ENCODE measurements at places on chromosomes 1 and 21. TPM values are rescaled to one million over a fixed set of nuclear protein-coding genes. Genes with fewer than 3 reads are reported as not detected.

SH2D5 gene
- total RNA-seq = 17.5 TPM

FLG2 gene
- total RNA-seq = not detected

RGS4 gene
- total RNA-seq = 20.8 TPM

RCSD1 gene
- 0.21 TPM for total RNA-seq

LAMC2 gene
- 1,184 TPM for total RNA-seq

RHBG gene
- total RNA-seq = 0.55 TPM

EFNA3 gene
- total RNA-seq = 1.6 TPM

CGN gene
- 23.6 TPM for total RNA-seq

LEPROT gene
- total RNA-seq = 59.6 TPM

TMOD4 gene
- not detected for total RNA-seq

- no peak for DNase-seq
These were observed 43.5 kb downstream of the RIMS3 start for GRCh38 chr1:40621821-40622450.

DNA sequence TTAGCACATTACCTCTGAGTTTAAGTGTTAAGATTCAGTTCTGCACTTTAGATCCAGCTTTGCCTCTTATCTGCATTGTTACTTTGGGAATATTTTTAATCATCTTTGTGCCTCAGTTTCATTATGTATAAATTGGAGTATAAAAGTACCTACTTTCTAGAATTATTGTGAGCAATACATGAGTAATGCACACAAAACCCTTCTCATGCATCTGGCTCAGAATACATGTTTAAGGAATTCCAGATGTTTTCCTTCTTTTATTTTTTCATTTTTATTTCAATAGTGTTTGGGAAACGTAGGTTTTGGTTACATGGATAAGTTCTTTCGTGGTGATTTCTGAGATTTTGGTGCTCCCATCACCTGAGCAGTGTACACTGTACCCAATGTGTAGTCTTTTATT, 14.2 kb downstream of the C8A start:
- DNase-seq = no peak

DNA sequence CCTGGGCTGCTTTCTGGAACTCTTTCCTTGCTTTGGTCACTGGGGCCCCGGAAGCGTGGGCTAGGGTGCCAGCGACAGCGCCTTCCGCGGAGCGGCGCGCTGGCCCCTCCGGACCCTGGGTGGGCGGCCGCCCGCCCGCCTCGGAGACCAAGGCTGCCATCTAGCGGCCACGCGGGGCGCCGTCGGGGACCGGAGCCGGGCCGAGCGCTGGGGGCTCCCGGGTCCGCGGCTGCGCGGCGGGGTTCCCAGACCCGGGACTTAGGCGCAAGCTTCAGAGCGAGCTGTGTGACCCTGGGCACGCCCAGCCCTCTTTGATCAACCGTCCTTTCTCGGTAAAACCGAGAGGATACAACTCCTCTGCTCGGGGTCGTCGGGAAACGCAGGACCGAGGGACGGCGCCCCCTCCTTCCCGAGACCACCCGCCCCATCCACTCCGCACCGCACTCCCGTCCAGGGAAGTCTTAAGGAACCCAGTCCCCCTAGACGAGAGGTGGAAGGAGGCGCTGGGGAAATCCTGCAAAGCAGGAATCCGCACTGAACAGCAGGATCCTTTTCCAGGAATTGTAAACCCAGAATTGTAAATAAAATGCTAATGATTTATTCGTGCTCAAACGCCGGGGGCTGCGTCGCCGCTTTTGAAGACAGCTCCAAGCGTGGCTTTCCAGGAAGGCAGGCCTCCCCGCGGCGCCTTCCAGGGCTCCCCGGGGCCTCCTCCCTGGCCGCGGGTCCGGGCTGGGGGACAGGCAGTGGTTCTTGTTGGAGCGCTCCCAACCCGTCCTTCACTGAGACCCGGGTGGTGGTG, 41.2 kb downstream of the RRAGC start:
- DNase-seq = no peak

- no peak for DNase-seq
These were observed 10.0 kb upstream of the MORC3 start for GRCh38 chr21:36310016-36310415.

- peak; percentile 92 for DNase-seq
These were observed 26.8 kb downstream of the TSHB start for GRCh38 chr1:115056395-115056798.

GRCh38 chr1:205939690-205940330, 3.4 kb downstream of the SLC26A9 start:
- DNase-seq = no peak

GRCh38 chr1:245301162-245301580, 146.4 kb downstream of the KIF26B start:
- no peak for DNase-seq

DNA sequence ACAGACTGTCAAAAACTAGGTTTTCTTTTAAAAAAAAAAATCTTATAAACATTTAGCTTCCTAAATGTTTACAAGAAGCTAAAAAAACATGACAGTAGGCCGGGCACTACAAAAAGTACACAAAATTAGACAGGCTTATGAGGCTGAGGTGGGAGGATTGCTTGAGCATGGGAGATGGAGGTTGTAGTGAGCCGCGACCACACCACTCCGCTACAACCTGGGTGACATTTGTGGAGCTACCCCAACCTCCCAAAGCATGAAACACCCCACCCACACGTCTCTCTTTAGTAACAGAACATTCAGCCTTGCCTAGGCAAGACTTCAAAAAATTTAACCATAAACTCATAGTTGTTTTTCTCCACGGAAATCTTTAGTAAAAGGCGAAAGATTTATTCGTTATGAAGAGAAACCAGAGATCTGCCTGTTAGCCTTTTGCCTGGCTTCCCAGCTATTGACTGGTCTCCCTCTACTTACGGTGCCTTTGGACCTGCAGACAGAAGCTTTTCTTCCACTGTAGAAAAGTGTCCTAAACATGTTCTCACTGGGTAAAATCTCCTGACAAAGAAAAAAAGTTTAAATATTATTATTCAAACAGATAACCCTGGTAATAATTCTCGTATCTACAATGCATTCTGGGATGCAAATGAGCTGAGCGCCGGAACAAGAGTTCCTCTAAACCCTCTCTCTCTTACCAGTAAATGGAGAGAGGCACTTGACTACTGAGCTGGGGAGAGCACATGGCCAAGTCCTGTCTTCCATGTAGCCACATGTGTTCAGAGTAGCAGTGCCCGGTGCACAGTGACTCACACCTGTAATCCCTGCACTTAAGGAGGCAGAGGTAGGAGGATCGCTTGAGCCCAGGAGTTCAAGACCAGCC, 9.2 kb downstream of the RNU5D-1 start:
- peak; percentile 95 for DNase-seq

GRCh38 chr1:7432900-7433380, 338.2 kb upstream of the VAMP3 start:
- DNase-seq = no peak

- no peak for DNase-seq
These were observed 16.8 kb downstream of the SUCO start for GRCh38 chr1:172549621-172550280.

- no peak for DNase-seq
These were observed 184.4 kb downstream of the USH2A start for GRCh38 chr1:216238844-216239243.

- no peak for DNase-seq
These were observed 7.3 kb downstream of the SCYL3 start for GRCh38 chr1:169886422-169886821.

- DNase-seq = peak; percentile 55
These were observed 445.9 kb downstream of the SETD4 start for GRCh38 chr21:35614396-35614921.

- no peak for DNase-seq
These were observed 5.6 kb downstream of the RUNX1 start for GRCh38 chr21:35043549-35043948.
